ENCODE measurements at places on chromosomes 16 and 17.

DNA sequence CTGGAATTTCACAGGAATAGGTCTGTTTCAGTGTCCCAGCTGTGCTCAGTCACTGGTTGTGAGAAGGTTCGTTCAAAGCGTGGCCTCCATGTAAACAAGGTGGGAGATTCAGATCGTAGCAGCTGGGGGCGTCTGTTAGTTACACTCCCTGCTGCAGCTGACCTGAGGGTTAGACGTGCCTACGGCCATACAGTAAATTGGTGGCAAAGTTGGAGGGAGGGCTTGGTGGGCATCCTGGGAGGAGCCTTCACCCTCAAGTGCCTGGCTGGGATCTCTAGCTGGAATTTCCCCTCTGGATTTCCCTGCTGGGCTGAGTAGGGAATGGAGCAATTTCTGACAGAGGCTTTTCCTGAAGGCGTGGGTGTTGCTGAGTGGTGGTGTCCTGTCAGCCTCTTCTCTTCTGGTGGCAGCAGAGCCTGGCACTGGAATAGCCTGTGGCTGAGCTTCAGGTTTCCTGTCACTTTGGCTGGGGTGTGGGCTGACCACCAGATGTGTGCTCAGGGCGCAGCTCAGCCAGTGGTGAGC, 6.4 kb downstream of the FCSK start:
- DNase-seq, result no peak

DNA sequence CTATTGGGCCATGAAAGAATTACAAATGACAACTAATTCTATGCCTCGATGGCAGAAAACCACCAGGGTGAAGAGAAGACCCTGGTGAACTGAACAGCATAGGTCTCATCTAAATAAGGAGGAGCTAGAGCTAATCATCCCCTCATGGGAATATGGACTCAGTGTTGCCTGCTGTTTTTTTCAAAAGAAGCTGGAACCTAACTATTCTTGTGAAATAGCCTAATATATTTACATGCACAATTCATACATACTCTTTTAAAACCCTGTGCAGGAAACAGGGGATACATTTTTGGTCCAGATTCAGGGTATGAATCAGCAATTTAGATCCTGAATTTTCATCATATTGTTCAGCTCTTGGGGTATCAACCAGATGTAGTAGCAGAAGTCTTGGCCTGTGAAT, 560.6 kb downstream of the TOX3 start:
- no peak for DNase-seq

DNA sequence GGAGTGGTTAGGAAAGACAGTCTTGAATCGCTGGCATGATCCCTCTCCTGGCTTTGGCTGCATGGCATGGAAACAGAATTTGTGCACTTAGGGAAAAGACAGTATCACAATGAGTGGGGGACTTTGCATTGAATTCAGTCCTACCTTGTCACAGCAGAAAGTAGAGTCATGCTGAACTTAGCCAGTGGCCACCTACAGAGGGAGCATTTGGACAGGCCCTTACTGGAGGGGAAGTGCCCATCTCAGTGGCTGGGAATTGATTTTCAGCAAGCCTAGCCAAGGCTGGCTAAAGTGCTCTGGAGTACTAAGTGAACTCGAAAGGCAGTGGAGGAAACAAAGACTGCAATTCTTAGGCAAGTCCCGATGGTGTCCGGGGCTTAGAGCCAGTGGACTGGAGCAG, 364.3 kb upstream of the TOM1L1 start:
- no peak for DNase-seq

DNA sequence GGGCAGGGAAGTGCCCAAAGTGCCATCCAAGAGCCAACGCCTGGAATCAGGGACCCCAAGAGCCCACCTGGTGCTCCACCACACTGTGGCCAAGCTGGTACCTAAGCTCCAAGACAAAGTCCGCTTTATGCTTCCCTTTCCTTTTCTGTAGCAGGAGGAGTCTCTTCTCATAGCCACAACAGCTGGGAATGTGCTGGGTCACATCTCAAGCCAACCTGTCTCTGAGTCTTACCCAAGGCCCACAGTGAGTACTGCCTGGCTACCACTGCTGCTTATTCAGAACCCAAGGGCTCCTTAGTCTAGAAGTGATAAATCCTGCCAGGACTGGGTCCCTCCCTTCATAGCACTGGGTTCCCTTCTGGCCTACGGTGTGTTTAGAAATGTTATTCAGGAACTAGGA, 49.8 kb downstream of the ERCC4 start:
- no peak for DNase-seq

DNA sequence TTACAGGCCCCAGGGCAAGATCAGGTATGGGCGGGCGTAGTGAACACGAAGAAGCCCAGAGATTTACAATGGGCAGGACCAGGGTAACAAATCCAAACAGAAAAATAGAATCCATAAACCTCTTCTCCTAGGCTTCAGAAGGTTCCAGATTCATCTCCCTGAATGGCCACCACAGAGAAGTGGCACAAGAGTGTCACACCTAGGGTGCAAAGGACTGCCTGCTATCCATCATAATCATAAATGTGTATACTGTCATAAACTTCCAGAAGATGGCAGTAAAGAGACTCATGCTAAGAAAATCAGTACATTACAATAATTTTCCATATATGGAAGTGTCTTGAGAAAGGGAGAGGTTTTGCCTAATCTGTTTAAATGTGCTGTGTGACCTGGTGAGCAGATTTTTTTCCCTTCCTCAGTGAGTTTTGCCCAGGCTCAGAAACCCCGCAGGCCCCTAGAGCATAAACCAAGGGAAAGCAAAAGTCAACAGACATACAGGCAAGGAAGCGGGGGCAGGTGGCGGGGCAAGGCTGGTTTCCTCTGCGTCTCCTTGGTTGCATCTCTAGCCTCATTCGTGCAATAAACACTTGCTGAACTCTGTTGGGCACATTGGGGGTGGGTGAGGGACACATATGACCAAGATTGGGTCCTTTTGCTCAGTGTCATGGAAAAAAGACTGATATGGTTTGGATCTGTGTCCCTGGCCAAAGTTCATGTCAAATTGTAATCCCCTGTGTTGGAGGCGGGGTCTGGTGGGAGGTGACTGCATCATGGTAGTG, 92.0 kb upstream of the CDH5 start:
- peak; percentile 36 for DNase-seq

DNA sequence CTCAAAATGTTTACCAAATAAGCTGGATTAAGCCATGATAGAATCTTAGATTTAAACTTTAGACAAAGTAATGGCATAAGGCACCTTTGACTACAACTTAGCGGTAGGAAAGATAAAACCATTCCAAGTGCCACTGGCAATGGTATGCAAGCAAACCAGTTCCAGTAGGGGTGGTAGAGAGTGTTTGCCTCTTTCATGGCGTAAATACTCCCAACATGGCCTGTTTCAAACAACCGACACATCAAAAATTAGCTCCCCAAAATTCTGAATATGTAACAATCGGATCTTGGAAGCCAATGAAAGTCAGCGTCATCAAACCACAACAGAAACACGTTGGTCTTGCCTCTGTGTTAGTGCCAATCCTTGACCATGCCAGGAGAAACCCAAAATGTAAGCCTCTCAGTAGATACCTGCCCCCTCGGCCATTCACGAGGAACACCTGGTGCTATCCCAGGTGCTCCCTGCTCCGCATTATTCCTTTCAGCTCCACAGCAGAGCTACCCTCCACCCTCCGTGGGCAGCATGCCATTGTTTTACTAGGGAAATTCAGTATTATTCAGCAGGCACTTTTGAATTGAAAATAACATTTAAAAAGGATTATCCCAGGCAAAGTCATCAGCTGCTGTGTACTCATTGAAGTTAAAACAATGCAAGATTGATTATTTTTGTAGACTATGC, 307.8 kb upstream of the CDH11 start:
- no peak for DNase-seq

GRCh38 chr16:84284154-84284722, 10.4 kb upstream of the WFDC1 start:
- no peak for DNase-seq
